ENCODE measurements at places on chromosomes 13 and 19.

DNA sequence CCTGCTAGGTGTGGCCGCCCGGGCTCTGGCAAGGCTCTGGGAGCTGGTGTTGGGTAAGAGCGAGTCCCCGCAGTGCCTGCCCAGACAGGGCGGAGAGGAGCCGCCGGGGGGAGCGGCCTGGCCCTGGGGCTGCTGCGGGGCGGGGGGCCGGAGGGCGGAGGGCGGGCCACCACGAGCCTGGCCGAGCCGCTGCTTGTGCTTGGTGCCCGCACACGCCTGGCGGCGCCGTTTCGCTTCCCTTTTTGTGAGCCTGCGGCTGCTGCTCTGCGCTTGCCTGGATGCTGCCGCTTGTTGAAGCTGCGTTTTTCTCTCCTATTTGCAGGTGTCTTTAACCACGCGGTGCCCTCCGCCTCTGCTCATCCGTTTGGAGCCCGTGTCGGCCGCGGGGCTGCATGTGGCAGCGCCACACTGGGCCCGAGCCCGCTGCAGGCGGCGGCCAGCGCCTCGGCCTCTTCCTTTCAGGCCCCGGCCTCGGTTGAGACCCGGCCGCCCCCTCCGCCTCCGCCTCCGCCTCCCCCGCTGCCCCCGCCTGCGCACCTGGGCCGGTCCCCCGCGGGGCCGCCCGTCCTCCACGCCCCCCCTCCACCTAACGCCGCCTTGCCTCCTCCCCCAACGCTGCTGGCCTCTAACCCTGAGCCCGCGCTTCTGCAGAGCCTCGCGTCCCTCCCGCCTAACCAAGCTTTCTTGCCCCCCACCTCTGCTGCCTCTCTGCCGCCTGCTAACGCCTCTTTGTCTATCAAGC, 8.5 kb downstream of the PLEKHJ1 start:
- H3K36me3 ChIP-seq, result peaks cover 56% of the 10 kb centered on the region
- no peak overlapping the region for H3K27ac ChIP-seq
- H3K4me1 ChIP-seq, result no peaks in the 10 kb centered on the region
- no peaks in the 10 kb centered on the region for H3K27me3 ChIP-seq

DNA sequence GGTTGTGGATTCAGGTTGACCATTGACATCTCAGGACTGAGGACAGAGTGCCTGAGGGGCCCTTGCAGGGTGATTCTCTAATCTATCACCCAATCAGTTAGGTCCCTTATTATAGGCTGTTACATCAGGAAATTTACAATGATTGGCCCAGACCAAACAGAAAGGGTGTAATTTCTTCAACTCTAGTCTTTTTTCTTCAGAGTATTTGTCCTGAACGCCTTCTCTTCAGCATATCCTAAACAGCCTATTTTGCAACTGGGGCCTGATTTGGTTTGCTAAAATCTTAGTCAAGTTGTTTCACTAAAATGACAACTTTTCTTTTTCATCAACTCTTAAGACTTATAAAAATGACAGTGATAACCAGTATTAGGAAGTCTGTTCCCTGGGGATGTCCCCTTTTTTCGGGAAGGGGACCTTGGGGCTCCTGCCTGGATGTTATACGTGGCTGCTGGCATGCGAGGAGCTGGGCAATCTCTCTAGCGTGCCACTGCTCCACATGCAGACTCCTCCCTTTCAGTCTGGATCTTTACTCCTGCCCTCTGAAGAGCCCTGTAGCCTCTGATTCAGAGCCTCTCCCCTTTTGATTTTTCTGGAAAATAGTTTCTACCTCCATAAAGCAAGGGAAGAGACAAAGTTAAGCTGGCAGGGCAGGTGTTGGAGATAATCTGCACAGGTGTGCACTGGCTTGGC, 19.6 kb upstream of the GTF2F2 start:
- no peak overlapping the region for H3K27ac ChIP-seq
- no peaks in the 10 kb centered on the region for H3K27me3 ChIP-seq
- no peaks in the 10 kb centered on the region for H3K36me3 ChIP-seq
- no peaks in the 10 kb centered on the region for H3K4me1 ChIP-seq
- DNase-seq, result no peak

- DNase-seq, result no peak
- peak overlapping the region; percentile 80 for H3K27ac ChIP-seq
- peaks cover 15% of the 10 kb centered on the region for H3K4me1 ChIP-seq
- peaks cover 24% of the 10 kb centered on the region for H3K36me3 ChIP-seq
- no peaks in the 10 kb centered on the region for H3K27me3 ChIP-seq
Measured at GRCh38 chr19:10544753-10545251, 1.1 kb downstream of the ATG4D start.

DNA sequence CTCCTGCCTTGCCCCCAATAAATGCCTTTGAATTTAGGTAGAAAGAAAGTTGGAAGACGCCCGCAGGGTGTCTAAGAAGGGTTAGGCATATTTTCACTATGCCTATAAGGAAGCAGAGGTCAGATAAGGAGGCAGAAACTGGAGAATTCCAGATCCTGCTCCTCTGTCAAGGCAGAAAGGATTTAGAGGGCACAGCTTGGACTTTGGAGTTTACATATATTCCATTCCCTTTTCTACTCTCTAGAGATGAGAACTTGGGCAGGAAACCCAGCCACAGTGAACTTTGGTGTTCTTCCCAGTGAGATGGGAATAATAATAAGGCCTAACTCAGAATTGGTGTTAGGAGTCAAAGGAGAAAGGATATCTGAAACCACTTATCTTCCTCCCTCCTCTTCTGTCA, 37.4 kb downstream of the CCNE1 start:
- no peak for DNase-seq
- H3K27ac ChIP-seq, result no peak overlapping the region
- no peaks in the 10 kb centered on the region for H3K36me3 ChIP-seq
- H3K4me1 ChIP-seq, result peaks cover 9% of the 10 kb centered on the region
- no peaks in the 10 kb centered on the region for H3K27me3 ChIP-seq

DNA sequence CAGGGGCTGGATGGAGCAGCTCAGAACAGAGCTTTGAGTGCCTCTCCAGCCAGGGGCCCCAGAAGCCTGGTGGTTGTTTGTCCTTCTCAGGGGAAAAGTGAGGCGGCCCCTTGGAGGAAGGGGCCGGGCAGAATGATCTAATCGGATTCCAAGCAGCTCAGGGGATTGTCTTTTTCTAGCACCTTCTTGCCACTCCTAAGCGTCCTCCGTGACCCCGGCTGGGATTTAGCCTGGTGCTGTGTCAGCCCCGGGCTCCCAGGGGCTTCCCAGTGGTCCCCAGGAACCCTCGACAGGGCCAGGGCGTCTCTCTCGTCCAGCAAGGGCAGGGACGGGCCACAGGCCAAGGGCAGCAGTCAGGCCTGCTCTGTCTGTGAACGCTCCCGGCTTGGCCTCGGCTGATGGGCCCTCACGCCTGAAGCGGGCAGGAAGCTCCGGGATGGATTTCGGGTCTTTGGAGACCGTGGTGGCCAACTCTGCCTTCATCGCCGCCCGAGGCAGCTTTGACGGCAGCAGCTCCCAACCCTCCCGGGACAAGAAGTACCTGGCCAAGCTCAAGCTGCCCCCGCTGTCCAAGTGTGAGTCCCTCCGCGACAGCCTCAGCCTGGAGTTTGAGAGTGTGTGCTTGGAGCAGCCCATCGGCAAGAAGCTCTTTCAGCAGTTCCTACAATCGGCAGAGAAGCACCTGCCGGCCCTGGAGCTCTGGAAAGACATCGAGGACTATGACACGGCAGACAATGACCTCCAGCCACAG, at the start of gene GRK1:
GRK1 (plus strand) TSS at position 269 of the 751 bp plus-strand sequence; CDS start at position 437, 168 bp downstream.
- DNase-seq, result no peak
- no peaks in the 10 kb centered on the region for H3K36me3 ChIP-seq
- no peak within 1 kb of the TSS for H3K4me3 ChIP-seq
- H3K4me1 ChIP-seq, result no peaks in the 10 kb centered on the region
- H3K27ac ChIP-seq, result no peak within 1 kb of the TSS
- H3K27me3 ChIP-seq, result no peaks in the 10 kb centered on the region

DNA sequence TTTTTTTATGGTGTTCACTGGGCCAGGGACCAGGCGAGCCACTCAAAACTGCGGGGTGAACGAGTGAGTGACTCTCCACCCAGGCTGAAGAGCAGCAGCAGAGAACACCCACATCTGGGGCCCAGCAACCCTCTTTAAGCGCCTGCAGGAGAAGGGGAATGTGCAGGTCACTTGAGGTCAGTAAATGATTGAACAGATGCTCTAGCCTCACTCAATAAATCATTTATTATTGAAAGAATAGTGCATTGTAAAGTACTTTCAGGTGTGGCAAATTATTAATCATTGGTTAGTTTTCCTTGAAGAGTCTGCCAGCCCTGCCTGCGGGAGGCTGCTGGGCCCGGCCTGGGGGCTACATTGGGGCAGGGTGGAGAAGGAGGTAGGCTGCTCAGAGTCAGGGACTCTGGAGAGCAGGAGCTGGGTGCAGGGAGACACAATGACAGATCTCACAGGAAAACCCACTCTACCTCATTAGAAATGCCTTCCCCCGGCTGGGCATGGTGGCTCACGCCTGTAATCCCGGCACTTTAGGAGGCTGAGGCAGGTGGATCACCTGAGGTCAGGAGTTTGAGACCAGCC, 42.5 kb downstream of the ABCC4 start:
- H3K4me3 ChIP-seq, result no peak overlapping the region
- no peak overlapping the region for H3K27ac ChIP-seq
- H3K27me3 ChIP-seq, result no peaks in the 10 kb centered on the region
- H3K36me3 ChIP-seq, result no peaks in the 10 kb centered on the region
- DNase-seq, result no peak

GRCh38 chr19:7833225-7834099, 3.4 kb downstream of the EVI5L start:
- H3K36me3 ChIP-seq, result no peaks in the 10 kb centered on the region
- DNase-seq, result no peak
- H3K4me1 ChIP-seq, result peaks cover 16% of the 10 kb centered on the region
- no peak overlapping the region for H3K27ac ChIP-seq
- H3K27me3 ChIP-seq, result no peaks in the 10 kb centered on the region

DNA sequence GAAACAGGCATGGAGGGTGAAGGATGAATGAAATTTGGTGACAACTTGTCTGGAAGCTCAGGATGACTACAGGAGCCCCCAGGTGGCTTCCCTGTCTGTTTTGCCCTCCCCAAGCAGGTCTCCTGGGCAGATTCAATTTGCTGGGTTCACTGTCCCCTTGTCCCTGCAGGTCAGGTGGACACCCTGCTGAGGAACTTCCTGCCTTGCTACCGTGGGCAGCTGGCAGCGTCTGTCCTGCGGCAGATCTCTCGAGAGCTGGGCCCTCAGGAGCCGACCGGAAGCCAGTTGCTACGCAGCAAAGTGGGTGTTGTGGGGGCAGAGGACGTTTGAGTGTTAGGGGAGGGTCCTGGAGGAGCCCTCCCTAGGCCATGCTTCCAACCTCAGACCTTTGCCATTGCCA, 19.1 kb downstream of the PGLS start:
- H3K4me3 ChIP-seq, result no peak overlapping the region
- H3K27me3 ChIP-seq, result no peaks in the 10 kb centered on the region
- no peak for DNase-seq
- H3K27ac ChIP-seq, result no peak overlapping the region
- H3K36me3 ChIP-seq, result no peaks in the 10 kb centered on the region

- peak overlapping the region; percentile 58 for H3K4me3 ChIP-seq
- no peak for DNase-seq
- H3K36me3 ChIP-seq, result no peaks in the 10 kb centered on the region
- peaks cover 28% of the 10 kb centered on the region for H3K4me1 ChIP-seq
Measured at GRCh38 chr19:3365093-3365835, 1.1 kb upstream of the NFIC start.

DNA sequence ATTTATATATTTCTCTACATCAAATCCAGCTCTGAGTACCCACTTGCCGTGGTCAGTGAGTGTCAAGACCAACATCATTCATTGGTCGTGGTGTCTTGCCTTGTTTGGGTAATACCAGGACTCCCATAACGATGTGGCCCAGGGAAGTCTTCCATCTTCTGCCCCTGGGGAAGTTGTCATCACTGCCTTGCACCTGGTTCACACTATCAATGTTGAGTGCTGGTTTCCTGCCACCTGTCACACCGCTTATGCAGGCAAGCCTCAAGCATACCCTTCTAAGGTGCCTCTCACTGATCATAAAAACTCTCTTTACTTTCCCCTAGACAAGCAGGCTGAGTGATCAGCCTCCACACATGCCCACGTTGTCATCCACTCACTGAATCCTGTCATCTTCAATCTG, 382.4 kb downstream of the KCTD12 start:
- H3K4me3 ChIP-seq, result no peak overlapping the region
- DNase-seq, result no peak
- H3K27me3 ChIP-seq, result no peaks in the 10 kb centered on the region
- no peaks in the 10 kb centered on the region for H3K4me1 ChIP-seq
- H3K27ac ChIP-seq, result no peak overlapping the region
- no peaks in the 10 kb centered on the region for H3K36me3 ChIP-seq

- no peaks in the 10 kb centered on the region for H3K36me3 ChIP-seq
- no peaks in the 10 kb centered on the region for H3K4me1 ChIP-seq
- DNase-seq, result no peak
- no peak overlapping the region for H3K27ac ChIP-seq
- no peaks in the 10 kb centered on the region for H3K27me3 ChIP-seq
Measured at GRCh38 chr13:97648881-97649224, 214.9 kb downstream of the RAP2A start.

DNA sequence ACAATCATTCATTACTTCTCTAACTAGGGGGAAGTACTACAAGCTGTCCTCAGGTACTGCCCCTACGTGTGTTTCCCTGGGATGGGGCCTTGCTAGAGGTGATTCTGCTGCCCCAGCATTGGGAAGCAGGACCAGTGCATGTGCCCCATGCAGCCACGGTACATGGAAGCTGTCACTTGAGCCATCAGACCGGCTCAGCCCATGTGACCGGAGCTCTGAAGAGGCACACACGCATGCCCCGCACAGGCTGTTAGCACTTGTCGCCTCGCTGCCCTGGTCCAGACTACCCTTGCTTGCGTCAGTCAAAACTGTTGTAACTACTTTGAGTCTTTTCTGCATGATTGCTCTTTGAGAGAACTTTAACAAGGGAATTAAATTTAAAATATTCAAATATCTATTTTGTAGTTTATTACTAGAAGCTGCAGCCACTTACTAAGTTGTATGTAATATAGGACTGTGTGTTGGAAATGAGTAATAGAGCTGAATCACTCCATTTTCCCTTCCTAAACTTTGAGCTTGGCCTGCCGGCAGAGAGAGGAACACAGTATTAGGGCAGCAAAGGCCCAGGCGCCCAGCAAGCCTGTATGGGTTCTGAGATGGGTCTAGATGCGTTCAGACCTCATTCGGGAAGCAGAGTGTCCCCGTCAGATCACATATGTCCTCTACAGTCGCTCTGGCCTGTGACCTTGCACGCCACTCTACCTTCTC, 42.2 kb downstream of the DHRS12 start:
- peaks cover 9% of the 10 kb centered on the region for H3K4me1 ChIP-seq
- H3K4me3 ChIP-seq, result no peak overlapping the region
- H3K27me3 ChIP-seq, result no peaks in the 10 kb centered on the region
- peaks cover 13% of the 10 kb centered on the region for H3K36me3 ChIP-seq
- no peak for DNase-seq

DNA sequence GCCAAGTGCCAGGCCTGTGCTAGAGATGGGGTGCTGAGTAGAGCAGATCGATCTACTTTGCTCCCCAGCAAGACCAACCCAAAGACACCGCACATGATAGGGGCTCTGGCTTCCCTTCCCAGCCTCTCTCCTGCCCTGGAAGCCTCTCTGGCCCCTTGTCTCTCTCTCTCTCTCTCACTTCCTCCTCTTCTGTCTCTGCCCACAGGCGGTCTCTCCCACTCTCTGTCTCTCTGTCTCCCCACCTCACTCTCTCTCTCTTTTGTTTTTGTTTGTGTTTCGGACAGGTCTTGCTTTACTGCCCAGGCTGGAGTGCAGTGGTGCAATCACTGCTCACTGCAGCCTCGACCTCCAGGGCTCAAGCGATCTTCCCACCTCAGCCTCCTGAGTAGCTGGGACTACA, 1.3 kb downstream of the SELENOV start:
- H3K27ac ChIP-seq, result no peak overlapping the region
- no peak overlapping the region for H3K4me3 ChIP-seq
- no peak for DNase-seq
- peaks cover 26% of the 10 kb centered on the region for H3K27me3 ChIP-seq

- peak overlapping the region; percentile 66 for H3K4me3 ChIP-seq
- no peaks in the 10 kb centered on the region for H3K27me3 ChIP-seq
- peak; percentile 77 for DNase-seq
- H3K36me3 ChIP-seq, result no peaks in the 10 kb centered on the region
Measured at GRCh38 chr19:36331353-36332228, 47.4 kb downstream of the ZFP14 start.
